Activated CD4-positive, CD25-positive, alpha-beta regulatory T cell (primary cell): ENCODE measurements at places on chromosomes 5 and 9.

DNA sequence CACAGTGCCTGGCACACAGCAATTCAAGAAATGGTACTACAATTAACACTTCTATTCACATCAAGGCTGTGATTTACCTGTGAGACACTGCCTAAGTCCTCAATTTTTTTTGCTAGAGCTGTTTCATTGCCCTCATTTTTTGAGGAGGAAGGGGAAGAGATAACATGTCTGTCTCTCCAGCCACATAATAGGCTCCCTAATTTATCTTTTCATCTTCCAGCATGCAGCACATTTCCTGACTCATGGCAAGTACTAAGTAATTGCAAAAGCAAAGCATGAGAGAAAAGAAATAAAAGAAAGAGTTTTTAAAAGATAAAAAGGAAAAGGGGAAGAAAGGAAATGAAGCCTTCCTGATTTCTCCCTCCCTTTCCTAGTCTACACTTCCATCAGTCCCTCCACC, 26.9 kb upstream of the RNF38 start:
- DNase-seq = no peak

DNA sequence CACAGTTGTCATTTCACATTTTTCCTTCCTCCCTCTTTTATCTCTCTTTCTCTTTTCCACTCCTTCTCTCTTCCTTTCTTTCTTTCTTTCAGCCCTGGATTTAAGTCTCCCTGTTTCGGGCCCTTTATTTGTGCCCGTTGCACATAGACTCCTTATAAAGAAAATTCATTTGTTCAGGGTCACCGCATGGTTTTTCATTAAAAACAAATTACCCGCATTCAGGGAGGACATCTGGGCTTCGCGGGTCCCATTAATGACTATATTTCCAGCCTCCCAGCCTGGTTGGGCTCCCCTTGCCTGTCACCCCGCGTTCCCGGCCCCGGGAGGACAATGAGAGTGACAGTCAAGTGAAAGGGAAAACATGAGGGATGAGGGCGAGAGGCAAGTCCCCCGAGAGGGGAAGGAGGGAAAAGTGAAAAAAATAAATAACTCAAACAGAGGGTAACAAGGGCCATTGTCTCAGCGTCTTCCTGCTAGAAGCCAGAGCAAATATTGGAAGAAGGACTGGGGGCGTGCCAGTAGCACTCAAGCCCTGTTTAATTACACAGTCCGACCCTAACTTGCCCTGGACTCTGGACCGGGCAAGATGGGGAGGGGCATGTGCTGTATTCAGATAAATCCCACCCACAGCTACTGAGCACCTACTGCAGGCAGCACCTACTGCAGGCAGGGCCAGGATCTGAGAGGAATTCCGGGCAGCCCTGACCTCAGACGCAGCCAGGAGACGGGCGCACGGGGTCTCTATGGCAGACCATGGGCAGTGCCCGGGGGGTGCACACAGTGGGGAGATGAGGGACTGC, 166.2 kb downstream of the PAX5 start:
- no peak for DNase-seq

- DNase-seq = no peak
These were observed 51.7 kb upstream of the VPS13A start for GRCh38 chr9:77125665-77126064.

DNA sequence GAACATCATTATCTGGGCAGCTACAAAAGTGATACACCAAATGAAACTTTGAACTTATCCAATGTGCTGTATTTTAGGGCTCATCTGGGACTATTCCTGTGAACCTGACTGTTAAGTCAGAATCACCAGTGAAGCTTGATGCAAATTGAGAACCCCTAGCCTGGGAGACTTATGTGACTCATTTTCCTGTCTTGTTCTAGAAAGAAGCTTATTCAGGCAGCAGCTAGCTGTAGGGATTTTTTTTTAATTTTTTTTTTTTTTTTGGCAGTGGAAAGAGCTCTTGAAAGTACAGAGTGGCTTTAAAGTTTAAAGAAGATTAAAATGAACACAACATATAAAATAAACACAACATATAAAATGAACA, 81.1 kb upstream of the TNFAIP8 start:
- no peak for DNase-seq

DNA sequence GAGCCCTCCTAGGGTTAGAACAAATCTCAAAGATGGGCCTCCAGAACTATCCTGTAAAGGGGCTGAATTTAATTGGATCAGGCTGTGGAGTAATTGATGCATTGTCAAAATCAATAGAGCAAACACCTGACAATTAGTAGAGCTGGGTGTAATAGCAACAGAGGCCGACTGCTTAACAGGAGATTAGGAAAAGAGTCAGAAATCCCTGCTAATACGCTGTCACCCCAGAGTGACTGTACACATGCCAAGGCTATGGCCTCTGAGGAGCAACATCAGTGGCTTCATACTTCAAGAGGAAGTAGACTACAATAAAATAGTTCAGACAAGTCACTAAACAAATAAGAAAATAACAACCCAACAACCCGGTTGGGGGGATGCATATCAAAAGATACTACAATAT, 18.7 kb upstream of the GRPEL2 start:
- DNase-seq = no peak

DNA sequence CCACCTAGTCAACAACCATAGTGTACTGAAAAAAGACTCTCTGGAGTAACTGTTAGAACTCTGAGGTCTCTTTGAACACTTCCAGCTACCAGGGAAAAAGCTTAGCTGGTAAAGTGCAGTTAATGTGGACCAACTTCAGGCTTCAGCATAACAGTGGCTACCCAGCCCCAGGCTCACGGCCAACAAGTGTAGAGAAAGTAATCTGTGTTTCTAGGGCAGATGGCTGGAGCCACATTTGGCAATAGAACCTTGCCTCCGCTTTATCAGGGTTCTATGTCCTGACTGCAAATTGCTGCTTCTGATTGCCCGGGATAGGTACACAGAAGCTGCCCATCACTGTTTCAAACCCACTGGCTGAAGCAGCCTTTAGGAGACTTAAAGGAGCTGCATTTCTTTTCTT, 76.0 kb upstream of the SIMC1 start:
- no peak for DNase-seq

DNA sequence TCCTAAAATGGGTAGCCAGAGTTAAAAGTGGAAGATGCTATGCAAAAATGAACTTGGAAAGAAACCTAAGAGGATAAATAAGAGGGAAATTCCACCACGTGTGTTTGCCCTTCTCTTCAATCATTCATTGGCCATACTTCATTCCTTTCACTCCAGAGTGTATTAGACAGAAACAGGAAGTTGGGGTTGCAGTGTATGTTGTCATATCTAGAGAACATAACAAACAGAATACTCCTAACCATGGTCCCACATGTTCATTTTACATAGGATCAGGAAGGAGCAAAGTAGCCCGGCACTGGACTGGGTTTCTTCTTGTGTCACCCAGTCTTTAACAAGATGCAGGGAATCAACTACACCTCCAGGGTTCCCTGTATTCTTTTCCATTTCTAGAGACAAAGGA, 7.6 kb upstream of the GPBP1 start:
- DNase-seq = no peak

- DNase-seq = no peak
These were observed 424.1 kb downstream of the MED10 start for GRCh38 chr5:5954275-5954598.

DNA sequence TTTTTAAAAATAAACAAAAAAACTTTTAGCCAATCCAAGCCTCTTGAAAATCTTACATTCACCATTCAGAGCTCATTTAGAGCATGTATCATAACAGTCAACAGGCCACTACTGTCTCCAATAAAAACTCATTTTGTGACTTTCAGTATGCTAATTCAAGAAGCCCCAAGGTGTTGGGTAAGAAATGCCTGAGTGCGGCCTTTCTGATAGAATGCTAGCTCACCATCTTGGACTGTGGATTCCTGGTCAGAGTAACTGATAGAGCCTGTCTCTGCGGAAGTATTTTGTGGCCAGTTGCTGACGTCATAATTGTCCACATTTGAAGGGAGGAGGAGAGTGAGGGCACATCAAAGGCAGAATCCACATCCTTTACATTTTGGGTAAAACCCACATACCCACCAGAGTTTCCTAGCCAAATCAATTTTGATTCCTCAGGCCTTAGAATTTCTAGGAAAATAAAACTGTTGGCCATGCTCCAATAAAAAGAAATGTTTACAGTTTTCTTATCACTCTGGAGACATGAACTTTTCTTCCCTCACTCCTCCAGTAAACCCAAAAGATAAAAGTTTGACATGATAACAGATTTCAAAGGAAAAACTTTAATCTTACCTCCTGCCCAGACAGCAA, 41.1 kb upstream of the ERCC6L2 start:
- DNase-seq = no peak

DNA sequence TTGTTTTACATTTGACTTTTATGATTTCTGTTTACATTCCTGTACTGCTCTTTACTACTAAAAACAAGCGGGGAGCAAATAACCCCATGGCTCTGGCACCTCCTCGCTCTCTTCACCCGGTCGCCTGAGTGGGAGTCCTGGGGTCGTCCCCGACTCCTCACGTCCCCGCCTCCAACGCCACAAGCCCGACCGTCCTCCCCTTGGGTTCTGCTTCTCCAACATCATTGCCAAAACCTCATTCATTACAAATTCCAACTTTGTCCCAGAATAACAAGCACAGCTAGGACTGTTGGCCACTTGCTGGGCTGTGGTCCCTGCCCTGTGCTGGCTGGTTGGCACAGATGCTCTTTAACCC, 35.1 kb downstream of the MRPL36 start:
- DNase-seq = no peak

- DNase-seq = no peak
These were observed 102.8 kb downstream of the SNX18 start for GRCh38 chr5:54620141-54620933.

- DNase-seq = no peak
These were observed 50.5 kb downstream of the SH3PXD2B start for GRCh38 chr5:172403817-172404216.

DNA sequence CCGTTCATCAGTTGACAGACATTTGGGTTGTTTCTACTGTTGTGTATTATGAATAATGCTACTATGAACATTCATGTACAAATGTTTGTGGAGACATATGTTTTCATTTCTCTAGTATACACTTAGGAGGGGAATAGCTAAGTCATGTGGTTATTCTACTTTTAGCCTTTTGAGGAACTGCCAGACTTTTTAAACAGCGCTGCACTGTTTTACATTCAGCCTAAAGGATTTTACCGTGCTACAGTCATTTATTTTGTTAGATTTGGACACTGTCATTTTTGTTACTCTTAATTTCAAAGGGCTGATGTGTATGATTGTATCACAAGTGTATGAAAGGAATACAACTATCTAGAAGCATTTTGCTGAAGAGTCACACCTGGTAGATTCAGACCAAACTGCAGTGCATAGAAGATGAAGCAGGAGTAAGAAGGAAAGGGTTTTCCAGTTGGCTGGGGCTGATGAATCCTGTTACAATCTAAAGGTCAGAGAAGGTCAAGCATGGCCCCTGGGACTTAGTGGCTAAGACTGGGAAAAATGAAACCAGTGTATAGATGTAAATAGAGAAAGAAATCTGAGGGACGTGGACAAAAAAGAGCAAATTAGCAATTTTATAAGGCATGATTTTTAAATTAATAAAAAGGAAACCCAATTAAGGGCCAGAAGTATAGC, 509.7 kb downstream of the PSAT1 start:
- no peak for DNase-seq

- DNase-seq = no peak
These were observed 77.9 kb downstream of the FNBP1 start for GRCh38 chr9:129964901-129965734.

- DNase-seq = no peak
These were observed 13.5 kb downstream of the TRAF1 start for GRCh38 chr9:120912958-120913646.

DNA sequence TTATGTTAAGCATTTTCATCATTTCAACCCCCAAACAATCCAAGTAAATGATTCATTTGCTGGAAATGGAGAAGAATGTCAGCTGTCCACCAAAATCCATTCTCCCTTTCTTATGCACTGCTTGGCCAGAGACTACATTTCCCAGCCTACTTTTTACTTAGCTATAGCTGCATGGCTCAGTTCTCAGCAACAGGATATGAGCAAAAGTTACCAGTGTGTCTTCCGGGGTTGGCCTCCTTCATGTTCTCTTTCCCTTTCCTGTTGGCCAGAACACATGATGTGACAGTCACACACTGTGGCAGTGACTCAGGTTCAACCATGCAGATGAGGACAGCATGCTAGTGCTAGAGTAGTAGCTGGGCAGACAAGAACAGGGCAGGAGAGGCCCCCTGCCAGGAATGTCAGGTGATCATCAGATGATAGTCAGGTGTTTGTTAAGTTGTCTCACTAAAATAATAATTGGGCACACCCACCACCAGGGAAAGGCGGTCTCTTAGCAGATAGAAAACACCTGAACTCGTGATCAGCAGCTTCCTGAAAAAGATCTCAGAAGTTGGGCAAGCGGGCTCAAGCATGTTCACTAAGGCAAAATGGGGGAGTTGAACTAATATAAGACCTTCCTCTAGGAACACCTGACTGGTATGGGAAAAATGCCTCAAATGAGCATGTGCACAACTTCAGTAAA, 12.2 kb downstream of the GPR150 start:
- DNase-seq = peak; percentile 12

DNA sequence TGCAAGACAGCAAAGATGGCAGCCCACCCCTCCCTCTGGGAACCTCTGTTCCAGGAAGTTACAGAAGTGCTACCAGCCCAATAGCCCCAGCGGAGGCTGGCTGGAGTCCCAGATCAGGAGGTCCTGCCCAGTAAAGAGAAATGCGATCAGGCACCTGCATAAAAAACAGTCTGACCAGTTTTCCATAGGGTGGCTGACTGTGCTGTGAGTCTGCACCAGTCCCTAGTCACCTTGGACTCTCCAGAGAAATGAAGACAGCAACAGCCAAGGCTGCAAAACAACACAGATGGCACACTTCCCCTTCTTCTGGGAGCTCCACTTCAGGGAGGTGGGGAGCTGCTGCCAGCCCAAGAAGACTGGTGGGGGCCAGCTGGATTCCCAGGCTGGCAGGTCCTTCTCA, 265.5 kb upstream of the PCSK5 start:
- no peak for DNase-seq

- DNase-seq = no peak
These were observed 61.4 kb downstream of the FNIP1 start for GRCh38 chr5:131735393-131735792.

GRCh38 chr5:68396722-68397121, 181.2 kb downstream of the PIK3R1 start:
- DNase-seq = no peak

DNA sequence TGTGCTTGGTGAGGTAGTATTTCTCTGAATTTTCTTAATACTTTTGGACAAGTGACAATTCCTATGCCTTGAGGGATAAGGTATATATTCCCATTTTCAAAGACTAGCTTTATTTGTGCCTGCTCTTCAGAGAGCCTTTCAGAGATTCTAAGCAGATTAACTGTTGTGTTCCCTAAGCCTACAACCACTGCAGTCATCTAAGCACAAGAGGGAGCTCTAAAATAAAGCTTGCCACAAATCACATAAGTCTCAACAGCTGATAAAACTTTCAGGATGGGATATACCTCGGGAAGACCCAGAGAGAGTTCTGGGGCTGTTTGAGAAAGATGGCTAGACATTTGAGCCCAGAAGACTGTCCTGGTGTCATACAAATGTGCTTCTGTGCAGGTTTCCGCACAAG, 157.3 kb downstream of the CYLC2 start:
- DNase-seq = no peak
